ENCODE measurements at places on chromosomes 6 and 20.

DNA sequence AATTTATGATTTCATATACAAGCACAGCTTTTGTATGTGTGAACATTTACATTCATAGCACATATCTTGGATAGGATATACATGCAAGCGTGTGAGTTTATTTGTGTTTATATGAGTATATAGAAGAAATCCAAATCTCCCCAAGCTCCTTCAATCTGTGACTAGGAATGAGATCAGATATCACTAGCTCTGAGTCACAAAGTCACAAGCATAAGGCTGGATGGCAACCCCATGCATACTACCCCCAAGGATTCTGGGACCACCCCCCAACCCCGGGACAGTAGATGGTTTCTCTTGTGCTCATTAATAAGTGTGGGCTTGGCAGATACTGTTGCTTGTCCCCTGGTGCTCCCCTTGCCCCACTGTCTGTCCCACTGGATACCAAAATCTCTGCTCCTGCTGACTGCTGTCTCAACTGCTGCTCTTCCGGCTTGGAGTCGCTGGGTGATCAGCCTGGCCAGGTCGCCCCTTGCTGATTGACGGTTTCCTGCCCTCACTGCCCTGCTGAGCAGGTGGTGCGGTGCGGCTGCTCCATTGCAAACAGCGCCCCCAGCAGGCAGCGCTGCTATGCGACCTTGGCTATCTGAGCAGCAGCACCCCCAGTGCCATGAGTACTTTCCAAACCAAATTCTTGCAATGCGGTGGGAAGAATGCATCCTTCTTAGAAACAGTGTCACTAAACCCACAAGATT lies 279.4 kb downstream of the CD83 start:
- DNase-seq: peak; percentile 18

DNA sequence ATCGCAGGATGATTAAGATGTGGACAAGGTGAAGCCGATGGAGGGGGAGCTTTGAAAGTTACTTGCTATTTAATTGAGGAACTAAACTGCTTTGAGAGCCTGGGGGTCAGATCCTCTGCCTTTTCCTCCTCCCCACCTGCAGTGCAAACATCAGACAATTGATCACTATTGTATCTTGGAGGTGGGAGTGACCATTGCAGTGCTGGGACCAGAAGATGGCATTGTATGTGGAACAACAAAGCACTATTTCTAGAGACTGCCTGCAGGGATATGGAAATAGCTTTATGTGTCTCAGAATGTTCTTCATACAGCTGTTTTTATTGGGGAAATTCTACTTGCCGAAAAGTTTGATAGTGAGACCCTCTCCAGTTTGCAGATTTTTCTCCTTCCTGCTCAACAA lies 4.2 kb downstream of the MOG start:
- no peak for DNase-seq

DNA sequence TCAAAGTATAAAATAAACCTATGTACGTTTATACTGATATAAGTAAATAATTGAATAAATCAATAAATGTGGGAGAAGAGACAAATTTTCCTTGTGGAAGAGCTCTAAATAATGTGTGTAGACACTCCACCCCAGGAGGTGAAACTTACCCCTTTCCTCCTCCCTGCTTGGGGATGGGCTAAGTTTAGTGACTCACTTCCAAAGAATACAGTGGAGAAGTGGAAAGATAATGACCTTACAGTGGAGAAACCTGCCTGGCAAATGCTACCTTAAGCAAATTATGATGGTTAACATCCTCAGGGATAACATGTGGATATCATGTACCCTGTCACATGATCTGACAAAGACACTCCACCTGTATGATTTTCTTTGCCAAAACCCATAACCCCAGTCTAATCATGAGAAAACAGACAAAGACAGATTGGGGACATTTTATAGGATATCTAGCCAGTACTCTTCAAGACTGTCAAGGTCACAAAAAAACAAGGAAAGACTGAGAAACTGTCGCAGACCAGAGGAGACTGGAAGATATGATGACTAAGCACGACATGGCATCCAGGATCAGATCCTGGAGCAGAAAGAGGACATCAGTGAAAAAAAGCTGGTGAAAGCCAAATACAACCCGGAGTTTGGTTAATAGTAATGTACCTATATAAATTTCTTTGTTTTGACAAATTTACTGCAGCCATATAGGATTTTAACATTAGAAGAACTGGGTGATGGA lies 195.5 kb upstream of the PRDM1 start:
- no peak for DNase-seq

- no peak for DNase-seq
Observed at GRCh38 chr6:160791981-160792418, 90.0 kb downstream of the PLG start.

DNA sequence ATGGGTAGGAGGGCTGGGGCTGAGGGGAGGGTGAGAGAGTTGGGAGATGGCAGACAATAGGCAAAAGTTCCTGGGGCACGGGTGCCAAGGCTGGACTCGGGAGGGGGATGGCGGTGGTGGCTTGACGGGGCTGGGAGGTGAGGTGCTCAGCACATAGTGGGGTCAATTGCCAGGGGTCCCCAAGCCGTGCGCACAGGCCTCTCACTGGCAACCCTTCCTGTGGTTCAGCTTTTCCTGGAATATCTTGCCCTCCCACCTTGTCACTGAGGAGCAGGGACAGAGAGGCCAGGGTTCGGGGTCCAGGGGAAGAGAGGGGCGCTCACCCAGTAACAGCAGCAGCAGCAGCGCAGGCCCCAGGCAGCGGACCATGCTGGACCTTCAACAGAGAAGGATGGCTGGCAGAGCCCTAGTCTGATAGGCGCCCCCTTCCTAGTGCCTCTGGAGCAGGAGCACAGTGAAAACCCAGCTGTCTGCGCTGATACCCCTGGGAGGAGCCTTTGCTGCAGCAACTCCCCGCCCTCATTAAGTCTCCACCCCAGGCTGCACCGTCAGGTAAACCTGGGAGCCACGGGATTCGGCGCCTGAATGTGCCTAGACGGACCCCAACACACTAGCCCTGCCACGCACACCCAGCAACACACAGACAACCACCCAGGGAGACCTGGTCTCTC lies at the start of gene GFRA4:
GFRA4 (minus strand) TSS at position 369 of the 671 bp plus-strand sequence; CDS start at position 369, 0 bp downstream.
- DNase-seq: no peak

DNA sequence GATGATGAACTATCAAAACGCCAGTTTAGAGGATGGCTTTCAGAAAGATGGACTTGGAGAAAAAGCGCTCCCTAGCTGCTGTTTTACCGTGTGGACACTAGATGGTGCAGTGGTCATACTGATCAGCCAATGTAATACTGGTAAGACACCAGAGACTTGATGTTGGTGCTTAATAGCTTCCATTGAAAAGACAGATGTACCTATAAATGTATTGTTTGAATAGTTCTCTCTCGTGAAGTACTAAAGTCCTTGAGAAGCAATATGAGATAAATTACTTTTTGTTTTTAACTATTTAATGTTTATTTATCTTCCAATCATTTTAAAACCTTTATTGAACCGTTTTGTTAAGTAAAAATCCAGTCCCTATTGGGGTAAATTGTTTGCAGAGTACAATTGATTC lies 63.9 kb upstream of the FUCA2 start:
- peak; percentile 74 for DNase-seq

- DNase-seq: no peak
Observed at GRCh38 chr6:14727494-14728395, 518.1 kb upstream of the JARID2 start.

DNA sequence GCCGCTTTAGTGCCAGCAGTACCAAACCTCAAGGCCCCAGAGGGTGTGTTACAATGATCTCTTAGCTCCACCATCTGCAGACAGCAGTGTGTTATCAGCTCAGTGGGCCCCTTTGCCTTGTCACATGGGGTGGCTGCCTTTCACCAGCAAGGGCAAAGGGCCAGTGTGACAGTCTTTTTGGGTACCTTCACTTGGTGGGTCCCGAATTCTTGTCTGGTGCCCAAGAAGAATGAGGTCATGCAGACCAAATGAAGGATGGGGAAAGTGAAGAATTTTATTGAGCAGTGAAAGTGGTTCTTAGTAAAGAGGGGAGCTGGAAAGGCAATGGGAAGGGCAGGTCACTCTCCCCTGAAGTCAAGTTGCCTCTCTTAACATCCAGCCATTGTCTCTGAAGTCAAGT lies 2.9 kb upstream of the SMIM28 start:
- DNase-seq: no peak
